ENCODE measurements at places on chromosomes 16 and 17.

GRCh38 chr17:57556977-57557376, 188.1 kb downstream of the CCDC182 start:
- no peaks in the 10 kb centered on the region for H3K36me3 ChIP-seq
- H3K4me1 ChIP-seq, result no peaks in the 10 kb centered on the region
- no peaks in the 10 kb centered on the region for H3K27me3 ChIP-seq
- no peak overlapping the region for H3K4me3 ChIP-seq
- H3K27ac ChIP-seq, result no peak overlapping the region
- no peak for DNase-seq

DNA sequence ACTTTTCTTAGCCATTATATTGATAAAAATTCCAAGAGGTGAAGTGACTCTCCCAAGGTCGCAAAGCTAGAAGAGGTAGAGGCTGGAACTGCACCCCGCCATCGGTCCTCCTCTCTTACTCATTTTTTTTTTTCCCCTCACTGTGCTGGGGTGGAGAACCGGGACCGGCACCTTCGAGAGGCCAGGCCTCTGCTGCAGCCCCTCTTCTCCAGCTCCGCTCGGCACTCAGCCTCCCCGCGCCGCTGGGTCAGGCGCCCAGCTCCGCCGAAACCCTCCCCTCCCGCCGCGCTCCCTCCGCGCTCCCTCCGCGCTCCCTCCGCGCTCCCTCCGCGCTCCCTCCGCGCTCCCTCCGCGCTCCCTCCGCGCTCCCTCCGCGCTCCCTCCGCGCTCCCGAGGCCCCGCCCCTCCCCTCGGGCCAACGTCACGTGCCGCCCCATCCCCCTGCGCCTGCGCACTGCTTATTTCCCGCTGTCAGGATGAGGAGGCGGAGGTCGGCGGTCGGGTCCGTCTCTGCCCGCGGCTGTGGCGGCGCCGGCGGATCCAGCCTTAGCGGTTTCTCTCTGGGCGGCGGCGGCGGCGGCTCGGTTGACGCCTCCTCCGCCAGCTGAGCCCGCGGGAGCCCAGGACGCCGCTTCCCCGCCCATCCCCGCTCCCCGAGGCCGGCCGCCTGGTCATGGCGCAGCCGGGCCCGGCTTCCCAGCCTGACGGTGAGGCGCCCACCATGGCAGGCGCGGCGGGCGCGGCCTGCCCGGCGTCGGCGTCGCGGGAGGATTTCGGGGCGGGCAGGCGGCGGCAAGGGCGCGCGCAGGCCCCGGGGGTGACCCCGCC, at the start of gene RABEP1:
Gene RABEP1, plus strand, starts transcription at position 471 of the 828 bp plus-strand sequence. Its CDS starts 203 bp downstream, at position 674.
- peak; percentile 90 for DNase-seq
- H3K4me1 ChIP-seq, result peaks cover 8% of the 10 kb centered on the region
- peak within 1 kb of the TSS; percentile 71 for H3K27ac ChIP-seq
- peak within 1 kb of the TSS; percentile 77 for H3K4me3 ChIP-seq

DNA sequence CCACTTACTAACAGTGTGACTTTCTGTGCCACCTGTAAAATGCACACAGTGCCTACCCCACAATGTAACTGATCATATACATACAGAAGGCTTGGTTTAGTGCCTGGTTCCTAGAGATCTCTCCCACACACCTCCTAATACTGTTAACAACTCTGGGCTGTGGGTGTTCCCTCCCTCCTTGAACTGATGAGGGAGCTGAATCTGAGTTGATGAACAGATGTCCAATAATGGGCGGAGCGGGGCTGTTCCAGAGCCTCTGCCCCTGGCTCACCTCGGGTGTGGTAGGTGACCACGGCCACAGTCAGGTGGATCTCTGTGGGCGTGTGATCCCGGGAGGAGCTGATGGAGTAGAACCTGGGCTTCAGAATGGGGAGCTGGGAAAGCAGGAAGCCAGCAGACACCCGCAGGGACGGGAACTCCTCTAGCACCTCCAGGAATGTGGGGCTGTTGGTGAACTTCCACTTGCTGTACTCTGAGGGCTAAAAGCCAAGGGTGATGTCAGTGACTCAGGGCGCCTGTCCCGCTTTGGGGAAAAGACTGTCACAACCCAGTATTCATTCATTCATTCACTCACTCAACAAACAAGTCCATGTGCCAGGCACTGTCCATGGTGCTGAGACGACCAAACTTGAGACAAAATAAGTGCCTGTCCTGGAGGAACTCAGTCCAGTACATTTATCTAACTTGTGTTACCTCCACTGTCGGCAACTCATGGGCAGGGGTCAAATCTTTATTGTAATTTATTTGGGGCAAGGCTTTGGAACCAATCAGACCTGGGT, 37.6 kb downstream of the NOS2 start:
- no peak overlapping the region for H3K27ac ChIP-seq
- H3K36me3 ChIP-seq, result no peaks in the 10 kb centered on the region
- DNase-seq, result no peak
- no peak overlapping the region for H3K4me3 ChIP-seq
- H3K4me1 ChIP-seq, result no peaks in the 10 kb centered on the region
- no peaks in the 10 kb centered on the region for H3K27me3 ChIP-seq

- no peaks in the 10 kb centered on the region for H3K27me3 ChIP-seq
- no peak for DNase-seq
- H3K36me3 ChIP-seq, result no peaks in the 10 kb centered on the region
- H3K4me1 ChIP-seq, result no peaks in the 10 kb centered on the region
- no peak overlapping the region for H3K4me3 ChIP-seq
Observed at GRCh38 chr16:29641561-29641960, 21.5 kb upstream of the SPN start.

DNA sequence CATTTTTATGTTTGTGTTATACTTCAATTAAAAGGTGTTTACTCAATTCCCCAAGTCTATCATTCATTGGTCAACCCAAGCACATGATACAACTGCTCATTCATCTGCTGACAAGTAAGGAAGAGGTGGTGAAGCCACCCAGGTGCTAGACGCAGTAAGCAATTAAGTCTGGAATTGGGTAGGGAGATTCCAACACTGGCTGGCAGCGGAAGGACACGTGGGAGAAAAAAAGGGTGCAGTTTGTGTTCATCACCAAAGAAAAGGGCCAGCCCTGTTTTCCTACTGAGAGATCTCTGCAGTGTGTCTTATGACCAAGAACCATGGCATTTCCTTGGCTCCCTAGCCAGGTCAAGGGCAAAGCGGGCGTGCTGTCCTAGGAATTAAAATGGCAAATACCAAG, 11.8 kb upstream of the ZNF23 start:
- no peak for DNase-seq
- H3K4me3 ChIP-seq, result no peak overlapping the region
- no peak overlapping the region for H3K27ac ChIP-seq
- H3K4me1 ChIP-seq, result no peaks in the 10 kb centered on the region
- no peaks in the 10 kb centered on the region for H3K36me3 ChIP-seq
- no peaks in the 10 kb centered on the region for H3K27me3 ChIP-seq

DNA sequence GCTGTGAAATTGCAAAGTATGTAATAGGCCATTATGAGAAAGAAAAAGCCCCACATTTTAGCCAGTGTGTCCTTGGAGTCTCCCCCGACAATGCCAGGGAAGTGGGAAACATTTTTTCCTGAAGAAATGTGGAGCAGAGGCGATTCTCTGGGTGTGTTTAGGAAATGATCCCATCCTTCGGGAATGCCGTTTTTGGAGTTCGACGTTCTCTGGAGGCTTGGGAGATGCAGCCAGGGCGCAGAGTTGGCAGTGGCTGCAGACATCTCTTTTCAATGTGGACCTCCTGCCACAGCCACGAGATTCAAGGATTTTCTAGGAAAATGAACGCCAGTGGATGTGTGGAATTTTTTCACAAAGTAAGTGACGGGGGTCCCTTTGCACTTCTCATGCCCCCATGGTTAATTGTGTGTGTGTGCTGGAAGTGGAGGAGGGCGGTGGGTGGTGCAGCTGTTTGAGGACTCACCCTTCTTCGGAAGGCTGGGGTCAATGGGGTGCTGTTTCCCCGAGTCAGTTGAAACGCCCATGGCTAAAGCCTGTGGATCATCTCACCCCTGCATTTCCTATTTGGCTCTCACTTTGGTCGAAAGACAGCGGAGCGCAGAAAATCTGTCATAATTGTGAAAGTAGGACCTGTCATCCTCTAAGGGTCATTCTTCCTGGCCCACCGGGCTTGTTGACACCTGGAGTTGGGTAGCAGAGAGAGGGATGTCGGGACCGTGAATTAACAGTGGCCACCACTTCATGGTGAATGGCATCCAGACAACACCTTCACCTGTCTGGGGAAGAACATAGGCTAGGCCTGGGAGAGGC, 73.2 kb downstream of the CMIP start:
- DNase-seq, result no peak
- no peak overlapping the region for H3K27ac ChIP-seq
- peaks cover 10% of the 10 kb centered on the region for H3K4me1 ChIP-seq
- H3K27me3 ChIP-seq, result no peaks in the 10 kb centered on the region

DNA sequence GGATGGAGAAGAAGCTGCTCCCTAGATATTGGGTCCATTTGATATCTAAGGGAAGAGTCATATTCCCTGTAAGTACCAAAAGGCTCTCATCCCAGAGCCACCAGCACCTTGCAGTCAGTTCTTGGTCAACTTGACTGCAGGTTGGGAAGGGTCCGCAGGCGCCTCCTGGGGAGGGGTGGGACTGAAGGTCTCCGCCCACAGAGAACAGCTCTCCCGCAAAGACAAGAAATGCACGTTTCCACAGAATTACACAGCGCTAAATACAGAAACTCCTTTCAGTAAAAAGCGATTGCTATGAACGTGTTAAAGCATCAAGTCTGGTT, 864 bp upstream of the CTCF start:
- peak overlapping the region; percentile 92 for H3K4me3 ChIP-seq
- H3K27ac ChIP-seq, result peak overlapping the region; percentile 99
- H3K4me1 ChIP-seq, result peaks cover 14% of the 10 kb centered on the region
- DNase-seq, result no peak
- no peaks in the 10 kb centered on the region for H3K27me3 ChIP-seq
- H3K36me3 ChIP-seq, result no peaks in the 10 kb centered on the region

- no peaks in the 10 kb centered on the region for H3K36me3 ChIP-seq
- no peak overlapping the region for H3K4me3 ChIP-seq
- no peak overlapping the region for H3K27ac ChIP-seq
- no peaks in the 10 kb centered on the region for H3K27me3 ChIP-seq
- no peak for DNase-seq
- no peaks in the 10 kb centered on the region for H3K4me1 ChIP-seq
Observed at GRCh38 chr16:64211331-64211730, 910.5 kb downstream of the CDH11 start.

- no peaks in the 10 kb centered on the region for H3K27me3 ChIP-seq
- H3K36me3 ChIP-seq, result no peaks in the 10 kb centered on the region
- H3K27ac ChIP-seq, result no peak overlapping the region
- no peaks in the 10 kb centered on the region for H3K4me1 ChIP-seq
- H3K4me3 ChIP-seq, result no peak overlapping the region
- no peak for DNase-seq
Observed at GRCh38 chr17:7775051-7775450, 57.5 kb downstream of the DNAH2 start.

DNA sequence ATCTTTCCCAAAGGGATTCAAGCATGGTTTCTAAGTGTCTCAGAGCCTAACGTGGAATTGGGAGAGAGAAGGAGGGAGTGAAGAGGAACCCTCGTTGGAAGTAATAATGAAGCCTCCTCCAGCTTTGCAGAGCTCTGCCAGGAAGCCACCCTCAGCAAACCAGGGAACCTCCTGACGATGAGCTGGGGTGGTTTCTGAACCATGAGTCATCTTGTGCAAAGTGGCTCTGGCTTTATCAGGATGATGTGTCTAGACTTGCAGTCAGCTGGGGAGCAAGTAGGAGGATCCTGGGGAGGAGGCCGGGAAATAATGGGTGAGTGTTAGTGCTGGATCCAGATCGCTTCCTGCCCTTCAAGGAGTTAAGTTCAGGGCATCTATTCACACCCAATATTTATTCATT, 191.7 kb upstream of the RBFOX1 start:
- no peaks in the 10 kb centered on the region for H3K4me1 ChIP-seq
- no peak for DNase-seq
- H3K36me3 ChIP-seq, result no peaks in the 10 kb centered on the region
- no peak overlapping the region for H3K27ac ChIP-seq

DNA sequence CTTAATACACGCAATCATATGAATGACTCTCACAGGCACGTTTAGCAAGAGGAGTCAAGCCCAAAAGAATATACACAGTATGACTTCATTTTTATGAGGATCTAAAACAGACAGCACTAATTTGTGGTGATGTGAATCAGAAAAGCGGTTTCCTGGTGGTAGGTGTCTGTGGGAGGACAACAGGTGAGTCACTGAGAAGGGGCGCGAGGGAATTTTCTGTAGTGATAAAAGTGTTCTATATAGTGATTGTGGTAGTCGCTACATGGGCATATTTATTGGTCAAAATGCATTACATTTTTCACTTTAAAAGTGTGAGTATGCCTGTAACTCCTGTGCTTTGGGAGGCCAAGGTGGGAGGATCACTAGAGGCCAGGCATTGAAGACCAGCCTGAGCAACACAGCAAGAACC, 7.6 kb upstream of the TNRC6A start:
- no peak for DNase-seq
- no peaks in the 10 kb centered on the region for H3K36me3 ChIP-seq
- H3K27me3 ChIP-seq, result no peaks in the 10 kb centered on the region
- H3K4me1 ChIP-seq, result no peaks in the 10 kb centered on the region

- no peak for DNase-seq
- no peak overlapping the region for H3K27ac ChIP-seq
- no peaks in the 10 kb centered on the region for H3K4me1 ChIP-seq
- H3K27me3 ChIP-seq, result no peaks in the 10 kb centered on the region
- H3K36me3 ChIP-seq, result no peaks in the 10 kb centered on the region
Observed at GRCh38 chr17:72432881-72433280, 312.1 kb downstream of the SOX9 start.

DNA sequence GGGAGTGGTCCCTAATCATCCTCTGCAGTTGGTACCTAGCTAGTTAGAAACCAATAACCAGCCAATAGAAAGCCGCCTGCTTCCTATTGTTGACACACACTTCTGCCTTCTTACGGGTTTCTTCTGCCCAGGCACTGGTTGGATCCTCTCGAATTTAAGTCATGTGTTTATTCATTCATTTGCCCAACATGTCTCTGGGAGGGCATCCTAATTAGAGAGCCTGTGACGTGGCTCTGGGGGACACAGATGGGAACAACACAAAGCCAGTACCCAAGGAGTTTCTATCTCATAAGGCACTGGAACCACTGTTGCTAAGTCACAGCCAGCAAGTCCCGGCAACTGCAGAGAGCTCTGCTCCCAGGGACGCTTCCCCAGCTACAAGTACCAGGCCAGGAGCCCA, 300.7 kb upstream of the TNRC6C start:
- no peaks in the 10 kb centered on the region for H3K36me3 ChIP-seq
- no peaks in the 10 kb centered on the region for H3K4me1 ChIP-seq
- no peak overlapping the region for H3K27ac ChIP-seq
- no peaks in the 10 kb centered on the region for H3K27me3 ChIP-seq

- H3K4me1 ChIP-seq, result no peaks in the 10 kb centered on the region
- H3K27me3 ChIP-seq, result no peaks in the 10 kb centered on the region
- peak overlapping the region; percentile 86 for H3K27ac ChIP-seq
Observed at GRCh38 chr17:12021623-12022140, 1.0 kb downstream of the MAP2K4 start.

All from pancreas (tissue), 10 donors.